Fibroblast of skin of left quadriceps (primary cell): ENCODE measurements at places on chromosomes 3 and 15.
A peak's percentile ranks its signal among the peaks of the same experiment; 100 is the strongest.

DNA sequence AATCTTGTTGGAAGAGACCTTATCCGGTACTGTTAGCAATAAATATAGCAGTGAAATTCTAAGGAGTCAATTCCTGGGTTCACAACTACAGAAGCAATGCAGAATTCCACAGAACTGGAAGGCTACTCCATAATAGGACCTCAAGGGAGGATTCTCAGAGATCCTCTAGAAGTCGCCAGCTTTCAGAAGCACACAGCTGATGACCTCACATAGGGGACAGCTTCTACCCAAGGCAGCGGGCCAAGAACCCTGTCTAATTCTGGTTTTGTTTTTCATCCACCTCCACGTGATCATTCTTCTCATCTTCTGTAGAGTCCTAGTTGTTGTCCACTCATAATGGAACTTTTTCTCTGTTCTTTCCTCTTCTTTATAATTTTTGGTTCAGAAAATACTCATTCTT is 99.4 kb downstream of the ERC2 start:
- no peak for DNase-seq

DNA sequence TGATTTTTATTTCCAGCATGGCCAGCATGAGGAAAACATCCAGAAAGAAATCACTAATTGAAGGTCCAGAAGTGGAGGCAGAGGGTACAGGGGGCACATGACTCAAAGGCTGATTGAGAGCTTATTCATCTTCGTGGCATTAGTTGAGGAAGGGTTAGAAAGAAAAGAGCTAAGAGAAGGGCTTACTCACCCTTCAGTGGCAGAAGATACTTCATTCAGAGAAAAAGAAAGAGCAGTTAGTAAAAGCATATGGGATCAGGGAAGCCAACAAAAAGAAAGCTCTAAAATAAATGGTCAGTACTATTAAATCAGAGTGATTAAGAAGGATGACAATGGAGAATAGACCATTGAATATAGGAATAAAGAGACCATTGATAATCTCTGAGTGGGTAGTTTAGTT is 25.2 kb downstream of the GAP43 start:
- no peak for DNase-seq

DNA sequence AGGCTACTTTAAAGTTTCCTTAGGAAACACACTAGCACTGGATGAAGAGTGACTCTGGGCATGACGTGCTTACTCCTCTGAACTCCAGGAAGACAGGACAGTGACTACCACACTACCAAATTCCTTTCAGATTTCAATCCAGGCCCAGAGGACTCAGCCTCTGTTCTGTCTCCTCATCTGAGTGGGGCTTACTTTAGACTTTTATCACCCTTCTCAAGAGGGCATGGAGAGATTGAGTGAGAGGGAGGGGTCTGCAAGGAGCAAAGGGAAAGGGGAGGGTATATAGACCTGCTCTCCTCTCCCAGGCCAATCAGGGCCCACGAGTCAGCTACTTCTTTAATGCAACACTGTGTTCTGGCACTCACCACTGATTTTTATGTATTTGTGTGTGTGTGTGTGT is 29.4 kb upstream of the RSL24D1 start:
- no peak for DNase-seq

GRCh38 chr3:4418156-4418555 is 48.9 kb downstream of the SUMF1 start:
- DNase-seq: no peak

DNA sequence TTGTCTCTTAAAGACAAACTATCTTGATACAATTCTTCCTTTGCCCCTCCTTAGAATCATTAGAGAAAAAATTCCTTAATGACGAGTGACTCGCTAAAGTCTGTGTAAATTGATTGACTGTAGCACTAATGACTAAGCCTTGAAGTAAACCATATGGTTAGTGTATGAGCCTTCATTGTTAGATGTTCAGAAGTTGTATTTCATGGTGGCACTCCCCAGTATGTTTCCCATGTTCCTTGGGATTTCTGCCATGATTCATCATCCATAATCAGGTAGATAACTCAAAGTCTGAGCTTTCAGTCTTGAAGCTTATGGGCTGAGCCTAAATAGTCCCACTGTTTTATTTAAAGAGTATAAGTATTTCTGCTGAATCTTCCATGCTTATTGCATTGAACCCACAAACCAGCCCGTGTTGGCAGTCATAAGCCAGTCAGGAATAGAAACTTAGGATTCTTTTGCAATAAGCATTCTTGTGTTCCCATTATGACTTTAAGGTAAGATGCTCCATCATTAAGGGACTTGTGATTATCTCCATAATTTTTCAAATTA is 371.2 kb upstream of the RARB start:
- DNase-seq: no peak

DNA sequence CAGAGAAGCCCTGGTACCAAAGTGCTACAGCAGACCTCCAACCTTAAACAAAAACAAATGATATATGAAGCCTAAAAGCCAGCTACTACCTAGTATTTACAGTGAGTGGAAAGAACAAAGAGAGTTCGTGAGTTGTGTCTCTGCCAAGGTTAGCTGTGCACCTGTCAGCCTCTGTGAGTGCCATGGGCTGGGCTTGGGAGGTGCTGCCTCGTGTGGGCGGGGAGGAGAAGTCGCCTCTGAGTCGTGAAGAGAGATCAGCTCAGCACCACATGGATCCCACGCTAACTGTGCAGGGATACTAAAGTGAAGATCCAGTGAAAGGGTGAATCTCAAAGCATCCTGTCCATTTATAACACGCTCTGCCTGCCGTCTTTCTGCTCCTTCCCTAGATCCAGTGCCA is 101.9 kb downstream of the CHDH start:
- DNase-seq: no peak

GRCh38 chr3:53730576-53730975 is 115.6 kb downstream of the CHDH start:
- DNase-seq: peak; percentile 23

DNA sequence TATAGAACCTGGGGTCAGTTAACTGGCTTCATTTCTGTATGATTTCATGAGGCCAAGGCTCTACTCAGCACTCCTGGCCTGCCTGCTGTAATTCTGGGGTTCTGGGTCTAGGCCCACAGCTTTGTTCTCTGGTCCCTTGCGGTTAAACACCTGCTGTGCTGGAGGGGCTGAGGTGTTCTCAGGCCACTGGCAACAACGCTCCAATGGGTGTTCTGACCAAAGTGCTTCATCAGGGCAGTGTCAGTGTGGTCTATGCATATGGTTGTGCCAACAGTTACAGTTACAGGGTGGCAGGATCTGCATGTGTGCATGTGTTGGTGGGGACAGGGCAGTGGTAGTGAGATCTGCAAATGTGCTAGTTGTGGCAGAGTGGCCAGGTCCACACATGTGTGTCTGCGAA is 64.1 kb upstream of the GMNC start:
- DNase-seq: no peak

GRCh38 chr3:20039765-20040547 is at the start of gene KAT2B:
TSS of gene KAT2B (plus strand) at chr3:20040446. CDS start at chr3:20040478, 32 bp downstream.
- no peak for DNase-seq
